ENCODE measurements at places on chromosomes 5 and 9. TPM values are rescaled to one million over a fixed set of nuclear protein-coding genes. Genes with fewer than 3 reads are reported as not detected.

Gene ZNF879
- 7.0 TPM for total RNA-seq

Gene UNC5A
- not detected for total RNA-seq

Gene AGTPBP1
- 19.5 TPM for total RNA-seq

DNA sequence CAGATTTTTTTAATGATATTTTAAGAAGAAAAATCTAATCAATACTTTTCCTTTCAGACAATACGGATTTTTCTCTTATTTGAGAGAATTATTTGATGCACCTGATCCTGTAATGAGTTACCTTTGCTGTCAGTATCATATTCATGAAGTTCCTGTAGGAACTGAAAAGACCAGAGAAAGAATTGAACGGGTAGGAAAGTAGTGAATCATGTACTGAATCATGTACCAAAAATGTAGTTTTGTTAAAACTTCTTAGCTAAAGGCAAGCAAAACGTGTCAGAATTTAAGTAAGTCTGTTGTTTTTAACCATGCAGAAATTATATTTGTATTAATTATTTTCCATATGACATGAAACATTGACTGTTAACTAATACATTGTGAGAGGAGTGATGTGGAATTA lies 56.6 kb downstream of the SMC5 start:
- DNase-seq = no peak

- DNase-seq = no peak
Measured at GRCh38 chr9:126148994-126149393, 177.6 kb upstream of the MVB12B start.

DNA sequence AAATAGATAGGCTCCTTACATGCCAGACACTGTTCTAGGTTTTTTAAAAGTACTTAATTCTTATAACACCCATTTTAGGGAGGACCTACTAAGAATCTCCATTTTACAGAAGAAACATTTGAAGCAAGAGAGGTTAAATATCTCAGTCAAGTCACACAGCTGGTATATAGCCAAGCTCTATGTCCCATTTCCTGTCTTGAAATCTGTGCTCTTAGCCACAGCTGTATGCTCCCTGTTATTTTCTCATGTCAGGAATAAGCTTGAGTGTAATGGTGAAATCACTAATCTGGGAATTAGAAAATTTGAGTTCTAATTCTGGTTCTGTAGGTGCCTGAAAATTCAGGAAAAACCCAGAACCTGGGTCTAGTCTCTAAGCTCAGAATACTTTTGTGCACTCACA lies 208.7 kb downstream of the BRINP1 start:
- DNase-seq = no peak

DNA sequence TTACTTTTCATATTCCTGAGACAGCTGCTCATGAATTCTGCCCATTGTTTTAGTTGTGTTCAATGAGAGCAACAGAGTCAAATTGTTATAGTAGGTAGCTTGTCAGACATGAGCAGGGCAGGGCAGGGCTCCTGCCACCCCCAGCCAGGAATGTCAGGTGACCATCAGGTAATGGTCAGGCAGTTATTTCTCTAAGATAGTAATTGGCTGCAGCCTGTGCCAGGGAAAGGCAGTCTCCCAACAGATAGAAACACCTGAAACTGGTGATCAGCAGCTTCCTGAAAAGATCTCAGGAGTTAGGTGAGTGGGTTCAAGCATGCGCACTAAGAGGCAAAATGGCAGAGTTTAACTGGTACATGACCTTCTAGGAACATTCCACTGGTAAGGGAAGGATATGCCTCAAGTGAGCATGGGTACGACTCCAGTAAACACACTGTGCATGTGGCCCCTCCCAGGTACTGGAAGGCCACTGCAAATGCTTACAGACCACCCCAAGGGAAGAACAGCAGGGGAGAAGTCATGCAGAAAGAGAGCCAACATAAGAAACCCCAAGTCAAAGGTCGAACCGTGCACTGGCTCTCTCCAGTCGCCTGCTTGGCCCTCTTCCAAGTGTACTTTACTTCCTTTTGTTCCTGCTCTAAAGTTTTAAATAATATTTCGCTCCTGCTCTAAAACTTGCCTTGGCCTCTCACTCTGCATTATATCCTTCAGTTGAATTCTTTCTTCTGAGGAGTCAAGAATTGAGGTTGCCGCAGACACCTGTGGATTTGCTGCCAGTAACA lies 25.1 kb downstream of the CARTPT start:
- peak; percentile 46 for DNase-seq

All from transverse colon (tissue), 4 donors.